ENCODE measurements at places on chromosomes 12 and 14.

DNA sequence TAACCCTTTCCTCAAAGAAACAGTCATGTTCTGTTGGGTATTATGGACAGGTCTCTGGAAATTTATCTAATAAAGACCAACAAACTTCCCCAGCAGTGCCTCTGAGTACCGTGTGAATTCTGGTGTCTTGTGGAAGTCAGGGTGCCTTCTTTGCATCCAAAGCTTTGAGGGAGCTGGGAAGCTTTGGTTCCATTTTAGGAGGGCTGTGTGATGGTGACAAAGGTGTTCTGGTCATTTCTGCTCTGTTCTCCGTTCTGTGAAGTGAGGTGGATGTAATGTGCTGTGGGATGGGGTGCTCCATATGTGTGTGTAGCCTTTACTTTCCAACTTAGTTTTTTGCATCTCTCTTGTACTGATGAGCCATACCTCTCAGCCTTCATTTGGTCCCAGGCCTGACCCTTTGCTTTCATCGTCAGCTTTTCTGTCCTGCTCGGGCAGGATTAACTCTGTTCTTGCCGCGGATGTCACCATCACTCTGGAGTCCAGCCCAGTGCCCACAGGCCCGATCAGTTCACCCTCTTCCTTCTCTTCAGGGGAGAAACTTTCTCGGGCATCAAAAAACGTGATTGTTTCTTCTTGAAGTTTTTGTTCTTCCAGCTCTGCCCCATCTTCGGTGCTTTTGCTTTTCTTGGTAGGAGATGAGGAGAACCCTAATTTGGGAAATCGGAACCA is 13.2 kb downstream of the PLD4 start:
- DNase-seq: no peak

GRCh38 chr14:104436047-104436591 is 143.4 kb upstream of the C14orf180 start:
- no peak for DNase-seq

DNA sequence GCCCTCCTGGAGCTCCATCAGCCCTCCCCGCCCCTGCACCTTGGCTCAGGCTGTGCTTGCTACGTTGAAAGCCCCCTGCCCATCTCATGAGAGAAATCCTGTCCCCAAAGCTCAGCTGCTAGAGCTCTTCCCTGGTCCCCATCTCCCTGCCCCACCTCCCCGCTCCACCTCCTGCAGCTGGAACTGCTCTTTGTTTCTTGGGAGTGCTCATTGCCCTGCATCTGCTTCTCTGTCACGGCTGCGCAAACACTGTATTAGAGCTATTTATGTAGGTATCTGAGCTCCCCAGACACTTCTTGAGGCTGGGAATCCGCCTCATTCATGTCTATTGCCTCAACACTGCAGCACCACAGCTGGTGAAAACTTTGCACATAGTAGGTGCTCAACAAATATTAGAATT is 32.8 kb upstream of the PRIMA1 start:
- DNase-seq: no peak

DNA sequence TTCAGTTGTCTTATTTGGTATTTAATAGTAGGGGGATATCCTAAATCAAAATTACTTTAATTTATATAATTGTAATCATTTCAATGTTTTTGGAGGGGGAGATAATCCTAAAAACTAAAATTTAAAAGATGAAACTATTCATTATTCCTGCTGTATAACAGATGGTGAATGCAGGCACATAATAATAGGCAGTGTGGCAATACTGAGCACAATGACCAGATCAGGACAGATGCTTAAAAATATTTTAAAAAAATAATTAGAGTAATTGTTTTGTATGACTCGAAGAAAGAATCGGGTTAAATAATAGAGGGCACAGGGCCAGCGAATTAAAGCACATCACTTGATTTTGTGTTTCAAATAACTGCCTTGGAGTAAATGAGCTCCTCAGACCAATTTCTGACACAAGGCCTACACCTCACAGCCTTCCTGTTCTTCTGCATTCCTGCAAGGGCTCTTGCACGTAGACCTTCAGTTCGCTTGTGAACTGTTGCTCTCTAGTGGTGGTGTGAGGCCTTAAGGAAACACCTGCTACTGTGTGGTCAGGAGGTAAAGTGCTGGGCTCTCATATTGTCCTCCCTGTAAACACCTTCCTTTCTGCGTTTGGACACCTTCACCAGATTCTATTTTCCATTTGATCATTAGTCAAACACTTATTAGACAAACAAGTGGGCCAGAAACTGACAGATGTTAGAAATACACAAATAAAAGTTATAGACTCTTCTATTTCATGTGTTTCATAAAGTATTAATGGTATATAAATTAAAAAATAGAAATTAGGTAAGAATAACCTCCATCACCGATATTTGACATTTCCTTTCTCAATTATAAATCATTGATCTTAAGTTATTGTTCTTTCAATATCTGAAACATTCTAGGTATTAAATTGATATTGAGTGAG is 29.3 kb upstream of the KLRF1 start:
- DNase-seq: peak; percentile 92

DNA sequence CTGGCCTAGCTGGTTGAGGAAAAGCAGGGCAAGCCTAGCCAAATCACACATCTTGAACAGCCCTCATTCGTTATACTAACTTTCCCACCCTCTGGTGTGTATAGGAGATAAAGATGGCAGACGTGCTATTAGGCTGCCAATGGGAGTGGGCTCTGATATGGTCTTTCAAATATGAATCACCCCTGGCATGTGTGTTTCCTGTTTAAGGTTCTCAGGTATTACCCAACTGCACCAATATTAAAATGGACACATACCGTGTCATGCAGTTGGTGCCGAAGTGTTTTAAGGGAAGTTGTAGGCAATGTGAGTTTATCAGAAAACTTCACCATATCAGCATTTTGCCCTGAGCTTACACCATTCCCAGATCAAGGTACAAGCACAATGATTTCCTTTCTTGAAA is 33.4 kb downstream of the CHST11 start:
- DNase-seq: no peak

DNA sequence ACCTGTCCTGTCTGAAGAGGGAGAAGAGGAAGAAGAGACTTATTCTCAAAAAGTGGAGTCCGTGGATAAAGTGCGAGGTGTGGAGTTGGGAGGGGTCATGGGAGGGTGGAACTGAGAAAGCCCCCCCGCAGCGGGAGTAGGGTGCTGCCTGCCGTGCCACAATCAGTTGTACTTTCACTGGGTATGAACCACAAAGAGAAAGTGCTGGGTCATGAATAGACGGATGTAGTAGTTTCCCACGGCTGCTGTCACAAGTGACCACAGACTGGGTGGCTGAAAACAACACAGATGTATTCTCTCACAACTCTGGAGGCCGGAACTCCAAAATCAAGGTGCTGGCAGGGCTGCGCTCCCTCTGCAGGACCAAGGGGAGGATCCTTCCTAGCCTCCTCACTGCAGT is 5.5 kb downstream of the DNAH10 start:
- DNase-seq: no peak
